ENCODE measurements at places on chromosomes 11 and 22.

GRCh38 chr11:108622341-108622740 is 28.8 kb upstream of the EXPH5 start:
- DNase-seq: no peak

GRCh38 chr22:30485362-30485988 is 13.7 kb upstream of the SEC14L3 start:
- peak; percentile 15 for DNase-seq

DNA sequence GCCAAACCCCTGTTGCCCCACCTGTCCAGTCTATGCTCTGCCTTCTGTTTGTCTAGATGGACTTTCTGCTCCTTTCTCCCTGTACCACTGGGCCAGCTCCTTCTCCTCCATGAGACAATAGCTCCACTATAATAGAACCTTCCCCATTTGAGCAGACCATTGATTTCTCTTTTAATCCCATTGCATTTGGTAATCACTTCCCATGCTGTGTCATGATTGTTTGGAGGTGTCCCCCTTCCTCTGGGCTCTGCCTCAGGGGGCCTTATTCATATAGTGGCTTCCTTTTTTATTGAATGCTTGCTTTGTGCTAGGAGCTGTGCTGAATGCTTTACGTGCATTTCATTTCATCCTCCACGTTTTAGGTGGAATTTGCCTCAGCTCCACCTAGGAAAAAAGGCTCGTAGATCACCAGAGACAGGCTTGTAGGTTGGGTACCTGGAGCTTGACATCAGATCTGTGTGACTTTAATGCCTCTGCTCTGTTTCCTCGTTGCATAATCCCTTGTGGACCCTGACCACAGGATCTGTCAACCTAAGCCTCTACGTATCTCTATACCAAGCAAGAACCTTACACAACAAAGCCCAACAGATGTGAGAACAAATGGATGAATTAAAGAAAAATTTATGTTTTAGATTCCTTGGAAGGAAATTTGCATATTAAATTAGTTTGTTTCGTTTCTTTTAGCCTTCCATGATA is 106.2 kb upstream of the RASSF10 start:
- no peak for DNase-seq

GRCh38 chr11:42315846-42316245 is 856.4 kb upstream of the LRRC4C start:
- no peak for DNase-seq

- no peak for DNase-seq
Observed at GRCh38 chr22:46824980-46825544, 62.6 kb downstream of the TBC1D22A start.

DNA sequence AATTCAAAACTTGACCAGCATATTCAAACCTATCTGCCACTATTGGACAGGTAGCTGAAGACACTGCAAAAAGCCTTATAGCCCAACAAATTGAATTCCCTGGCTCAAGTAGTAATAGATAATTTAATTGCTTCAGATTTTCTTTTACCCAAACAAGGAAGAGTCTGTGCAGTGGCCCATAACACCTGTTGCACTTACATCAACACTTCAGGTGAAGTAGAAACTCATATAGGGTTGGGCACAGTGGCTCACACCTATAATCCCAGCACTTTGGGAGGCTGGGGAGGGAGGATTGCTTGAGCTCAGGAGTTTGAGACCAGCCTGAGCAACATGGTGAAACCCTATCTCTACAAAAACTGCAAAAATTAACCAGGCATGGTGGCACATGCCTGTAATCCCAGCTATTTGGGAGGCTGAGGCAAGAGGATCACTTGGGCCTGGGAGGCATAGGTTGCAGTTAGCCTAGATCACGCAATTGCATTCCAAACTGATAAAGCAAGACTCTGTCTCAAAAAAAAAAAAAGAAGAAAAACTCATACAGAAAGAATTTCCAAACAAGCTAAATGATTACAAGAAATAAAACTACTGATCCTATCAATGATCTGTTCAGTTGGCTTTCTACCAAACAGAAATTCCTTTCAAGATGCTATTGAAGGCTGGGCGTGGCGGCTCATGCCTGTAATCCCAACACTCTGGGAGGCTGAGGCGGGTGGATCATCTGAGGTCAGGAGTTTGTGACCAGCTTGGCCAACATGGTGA is 9.5 kb downstream of the FOLR3 start:
- DNase-seq: peak; percentile 16

- no peak for DNase-seq
Observed at GRCh38 chr11:129739339-129739738, 76.3 kb upstream of the TMEM45B start.

DNA sequence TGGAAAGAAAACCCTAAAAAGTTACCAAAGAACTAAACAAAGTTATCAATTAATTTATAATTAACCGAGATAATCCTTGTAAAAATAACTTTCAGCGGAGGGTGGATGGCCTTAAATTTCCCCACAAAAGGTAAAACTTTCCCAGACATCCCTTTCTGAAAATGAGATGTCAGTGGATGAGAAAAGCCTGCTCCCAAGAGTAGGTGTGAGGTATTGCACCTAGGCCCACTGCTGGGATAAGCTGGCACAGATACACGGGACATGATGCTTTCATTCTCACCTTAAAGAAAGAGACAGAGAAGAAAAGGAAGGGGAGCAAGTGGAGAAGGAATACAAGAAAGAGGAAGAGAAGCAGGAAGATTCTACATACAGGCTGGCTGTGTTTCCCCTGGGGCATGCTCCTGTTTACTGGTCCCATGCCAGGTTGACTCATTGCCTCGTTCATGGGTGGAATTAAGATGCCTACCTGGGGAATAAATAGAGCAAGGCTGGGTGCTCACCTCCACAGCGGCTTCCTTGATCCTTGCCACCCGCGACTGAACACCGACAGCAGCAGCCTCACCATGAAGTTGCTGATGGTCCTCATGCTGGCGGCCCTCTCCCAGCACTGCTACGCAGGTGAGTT is at the start of gene SCGB2A2:
SCGB2A2 (plus strand) TSS at position 505 of the 625 bp plus-strand sequence; CDS start at position 564, 59 bp downstream.
- DNase-seq: no peak

GRCh38 chr22:17232406-17232805 is 13.2 kb upstream of the ADA2 start:
- no peak for DNase-seq

- DNase-seq: no peak
Observed at GRCh38 chr11:19228968-19229367, 11.8 kb downstream of the E2F8 start.

GRCh38 chr11:28346209-28346608 is 238.0 kb downstream of the METTL15 start:
- no peak for DNase-seq

- no peak for DNase-seq
Observed at GRCh38 chr11:30546334-30546733, 39.8 kb downstream of the MPPED2 start.

DNA sequence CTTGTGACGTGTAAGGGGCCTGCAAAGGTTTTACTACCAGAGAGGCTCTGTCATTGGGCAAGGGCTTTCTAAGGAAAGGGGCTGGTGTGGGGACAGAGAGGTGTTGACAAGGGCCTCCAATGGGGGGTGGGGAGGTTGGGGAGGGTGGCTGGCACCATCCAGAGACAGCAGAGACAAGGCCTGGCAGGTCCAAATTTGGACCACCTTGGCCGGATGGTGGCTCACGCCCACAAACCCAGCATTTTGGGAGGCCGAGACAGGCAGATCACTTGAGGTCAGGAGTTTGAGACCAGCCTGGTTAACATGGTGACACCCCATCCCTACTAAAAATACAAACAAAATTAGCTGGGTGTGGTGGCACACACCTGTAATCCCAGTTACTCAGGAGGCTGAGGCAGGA is 2.2 kb upstream of the CHRM4 start:
- no peak for DNase-seq

DNA sequence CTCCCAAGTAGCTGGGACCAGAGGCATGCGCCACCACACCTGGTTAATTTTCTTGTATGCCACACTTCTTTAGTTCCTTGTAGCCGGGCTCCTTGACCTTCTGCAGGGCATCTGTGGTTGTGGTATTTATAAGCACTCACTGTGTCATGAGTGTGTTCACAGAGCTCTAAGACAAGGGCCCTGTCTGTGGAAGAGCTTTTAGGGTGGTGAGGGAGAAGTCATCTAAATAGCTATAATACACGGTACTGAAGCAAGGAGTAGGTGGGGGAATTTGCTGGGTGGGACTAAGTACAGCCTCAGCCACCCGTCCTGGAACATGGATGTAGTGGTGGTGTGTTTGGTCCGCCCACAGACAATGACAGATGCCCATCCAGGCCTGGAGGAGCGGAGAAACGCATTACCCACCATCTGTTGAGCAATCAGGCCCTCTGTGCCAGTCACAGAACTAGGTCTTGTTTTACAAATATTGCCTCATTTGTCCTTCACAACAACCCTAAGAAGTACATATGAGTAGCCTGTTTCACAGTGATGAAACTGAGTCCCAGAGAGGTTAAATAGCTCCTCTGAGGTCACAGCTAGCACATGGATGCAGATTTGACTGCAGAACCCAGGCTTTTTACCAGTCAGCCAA is 10.1 kb downstream of the ACO2 start:
- peak; percentile 57 for DNase-seq

DNA sequence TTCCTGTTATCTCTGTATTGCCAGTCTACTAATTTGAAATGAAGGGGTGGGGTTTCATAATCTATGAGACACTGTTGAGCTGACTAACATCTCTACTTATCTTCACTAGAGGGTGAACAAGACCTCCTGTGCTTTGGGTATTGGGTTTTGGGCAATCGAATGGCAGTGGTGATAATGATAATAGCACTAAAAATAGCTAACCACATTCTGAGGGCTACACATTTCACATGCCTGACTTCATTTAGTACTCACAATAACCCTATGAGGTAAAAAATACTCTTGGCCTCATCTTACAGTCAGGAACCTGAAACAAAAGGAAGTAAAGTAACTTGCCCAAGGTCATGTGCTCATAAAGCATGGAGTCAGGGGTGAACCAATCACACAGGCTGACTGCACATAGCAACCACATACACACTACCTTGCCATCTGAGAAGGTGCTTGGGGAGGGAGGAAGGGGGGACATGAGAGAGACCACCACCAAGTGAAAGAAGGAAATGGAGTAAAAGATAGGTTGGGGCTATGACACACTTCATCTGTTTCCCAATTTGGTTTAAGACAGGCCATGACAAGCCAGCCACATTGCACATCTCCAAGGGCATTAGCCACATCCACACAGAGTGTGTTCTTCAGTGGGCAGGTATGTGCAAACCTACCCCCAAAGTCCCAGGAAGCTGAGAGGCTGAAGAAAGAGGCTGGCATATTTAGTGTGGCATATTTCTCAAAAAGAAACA is 387.6 kb upstream of the DDI1 start:
- no peak for DNase-seq

DNA sequence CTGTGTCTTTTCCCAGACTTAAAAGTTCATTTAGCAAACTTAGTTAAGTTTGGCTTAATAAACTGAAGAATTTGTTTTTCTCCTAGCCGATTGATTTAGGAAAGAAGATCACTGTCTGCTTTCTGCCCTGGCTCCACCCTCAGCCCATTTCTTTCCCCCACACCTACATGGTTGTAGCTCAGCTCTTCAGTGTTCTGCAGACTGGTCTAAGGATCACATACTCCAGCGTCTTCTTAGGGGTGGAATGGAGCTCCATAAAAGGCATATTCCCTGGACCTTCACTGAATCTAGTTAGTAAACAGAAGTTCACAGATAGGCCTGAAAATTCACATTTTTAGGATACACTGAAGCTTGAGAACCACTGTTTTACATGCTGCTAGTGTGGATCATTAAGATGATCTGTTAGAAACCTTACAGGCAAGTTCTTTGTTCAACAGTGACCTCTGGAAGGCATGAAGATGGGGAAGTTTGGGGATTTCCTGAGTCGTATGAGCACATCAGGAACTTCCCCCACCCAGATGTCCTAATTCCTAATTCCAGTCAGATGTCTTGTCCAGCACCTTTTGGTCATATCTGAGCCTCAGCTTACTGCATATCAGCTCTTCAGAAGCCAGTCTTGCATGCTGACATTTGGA is 16.8 kb downstream of the PIWIL4 start:
- no peak for DNase-seq

- no peak for DNase-seq
Observed at GRCh38 chr11:19196432-19196831, 5.4 kb downstream of the CSRP3 start.

DNA sequence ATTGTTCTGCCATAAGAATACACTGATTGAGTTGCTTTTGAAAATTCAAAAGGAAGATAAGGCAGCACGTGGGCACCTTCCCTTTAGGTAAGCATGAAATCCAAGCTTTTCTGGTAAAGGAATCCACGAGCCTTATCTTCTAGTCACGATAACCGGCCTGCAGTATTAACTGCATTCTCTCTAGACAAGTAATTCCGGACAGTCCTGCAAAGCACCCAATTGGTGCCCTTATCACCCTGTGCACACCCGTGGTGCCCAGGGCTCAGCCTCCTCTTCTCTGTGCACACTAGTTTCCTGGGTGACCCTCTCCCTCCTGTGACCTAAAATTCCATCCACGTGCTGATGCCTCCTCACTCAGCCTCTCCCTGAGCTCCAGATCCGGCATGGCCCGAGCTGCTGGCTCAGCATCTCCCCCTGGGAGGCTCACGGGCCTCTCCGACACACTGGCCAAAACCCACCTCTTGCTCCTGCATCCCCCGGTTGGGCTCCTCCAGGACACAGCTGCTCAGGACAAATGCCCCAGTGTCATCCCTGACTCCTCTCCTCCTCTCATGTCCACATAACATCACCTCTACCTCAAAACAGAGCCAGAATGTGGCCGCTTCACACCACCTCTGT is 63.7 kb downstream of the PACSIN2 start:
- DNase-seq: no peak

DNA sequence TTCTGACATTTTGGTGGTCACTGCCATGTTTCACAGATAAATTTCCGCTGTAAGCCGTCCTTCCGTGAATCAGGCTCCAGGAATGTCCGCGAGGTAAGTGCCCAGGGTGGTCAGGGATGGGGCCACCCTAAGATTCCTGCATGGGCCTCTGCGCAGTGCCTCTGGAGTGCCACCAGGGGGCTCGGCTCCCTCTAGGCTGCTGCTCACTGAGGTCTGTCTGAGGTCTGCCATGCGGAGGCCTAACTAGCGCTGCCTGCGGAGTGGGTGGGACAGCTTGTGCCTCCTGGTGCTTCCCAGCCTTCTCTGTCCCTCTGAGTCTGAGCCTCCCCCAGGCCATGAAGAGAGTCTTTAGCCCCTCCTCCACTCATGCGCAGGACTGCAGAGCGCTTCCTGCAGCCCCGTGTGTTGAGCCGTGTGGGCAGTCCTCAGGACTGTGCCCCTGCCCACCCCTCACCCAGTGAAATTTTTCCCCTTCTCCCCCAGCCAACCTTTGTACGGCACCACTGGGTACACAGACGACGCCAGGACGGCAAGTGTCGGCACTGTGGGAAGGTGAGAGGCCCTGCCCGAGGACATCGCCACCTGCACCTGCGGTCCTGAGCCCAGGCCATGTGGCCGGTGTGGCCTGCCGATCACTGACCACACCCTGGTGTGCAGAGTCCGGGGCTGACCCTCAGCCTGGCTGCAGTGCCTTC is 11.9 kb upstream of the MDK start:
- no peak for DNase-seq

DNA sequence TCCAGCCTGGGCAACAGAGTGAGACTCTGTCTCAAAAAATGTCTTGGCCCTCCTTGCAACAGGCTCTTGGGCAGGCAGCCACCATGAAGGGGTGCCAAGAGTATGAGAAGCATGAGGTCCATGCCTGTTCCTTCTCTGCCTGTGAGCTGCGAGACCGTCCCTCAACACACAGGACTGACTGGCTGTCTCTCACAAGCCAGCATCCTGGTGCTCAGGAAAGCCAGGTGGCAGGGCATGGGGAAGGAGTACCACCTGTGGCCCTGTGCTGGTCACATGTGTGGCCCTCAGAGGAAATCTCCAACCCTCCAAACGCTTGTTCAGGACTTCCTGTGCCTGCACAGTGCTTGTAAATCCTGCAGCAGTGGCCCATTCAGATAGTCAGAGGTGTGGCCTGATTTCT is 83.2 kb downstream of the ATXN10 start:
- DNase-seq: no peak

Data from stromal cell of bone marrow (primary cell).